ENCODE measurements at places on chromosomes 1 and 21. TPM values are rescaled to one million over a fixed set of nuclear protein-coding genes. Genes with fewer than 3 reads are reported as not detected.

Gene C1QTNF12
- total RNA-seq = 1.3 TPM

GRCh38 chr1:41632781-41633575 is 148.5 kb upstream of the EDN2 start:
- H3K4me3 ChIP-seq = no peak overlapping the region
- peaks cover 41% of the 10 kb centered on the region for H3K4me1 ChIP-seq
- peak overlapping the region; percentile 20 for H3K27ac ChIP-seq
- DNase-seq = peak; percentile 62
- no peaks in the 10 kb centered on the region for H3K27me3 ChIP-seq

- no peak for DNase-seq
- H3K4me1 ChIP-seq = peaks cover 22% of the 10 kb centered on the region
- H3K36me3 ChIP-seq = peaks cover 2% of the 10 kb centered on the region
- no peaks in the 10 kb centered on the region for H3K27me3 ChIP-seq
- H3K27ac ChIP-seq = no peak overlapping the region
Observed at GRCh38 chr1:208009706-208010444, 99.0 kb upstream of the CD34 start.

DNA sequence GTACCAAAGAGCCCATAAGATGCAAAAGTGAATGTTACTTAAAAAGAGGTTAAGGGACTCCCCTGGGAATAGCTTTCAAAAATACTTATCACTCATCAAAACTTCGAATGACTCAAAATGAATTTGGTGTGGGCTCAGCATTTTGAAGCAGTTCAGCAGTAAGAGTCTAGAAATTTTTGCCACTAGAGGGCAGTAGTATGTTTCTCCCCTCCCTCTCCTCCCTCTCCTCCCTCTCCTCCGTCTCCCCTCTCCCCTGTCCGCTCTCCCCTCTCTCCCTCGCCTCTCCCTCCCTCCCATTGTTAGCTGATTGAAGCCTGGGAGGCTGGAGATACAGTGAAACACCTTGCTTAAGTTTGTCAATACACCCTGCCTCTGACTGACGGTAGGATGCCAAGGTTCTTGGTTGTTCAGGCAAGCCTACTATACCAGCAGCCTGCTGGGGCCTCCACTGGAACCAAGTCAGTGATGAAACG is 70.8 kb upstream of the TENT5C start:
- no peaks in the 10 kb centered on the region for H3K36me3 ChIP-seq
- H3K4me1 ChIP-seq = no peaks in the 10 kb centered on the region
- H3K27me3 ChIP-seq = no peaks in the 10 kb centered on the region
- H3K4me3 ChIP-seq = no peak overlapping the region
- no peak overlapping the region for H3K27ac ChIP-seq

- no peak for DNase-seq
- no peak overlapping the region for H3K27ac ChIP-seq
- H3K4me1 ChIP-seq = peaks cover 6% of the 10 kb centered on the region
- H3K4me3 ChIP-seq = no peak overlapping the region
- H3K36me3 ChIP-seq = no peaks in the 10 kb centered on the region
Observed at GRCh38 chr1:171346881-171347280, 32.9 kb downstream of the FMO4 start.

DNA sequence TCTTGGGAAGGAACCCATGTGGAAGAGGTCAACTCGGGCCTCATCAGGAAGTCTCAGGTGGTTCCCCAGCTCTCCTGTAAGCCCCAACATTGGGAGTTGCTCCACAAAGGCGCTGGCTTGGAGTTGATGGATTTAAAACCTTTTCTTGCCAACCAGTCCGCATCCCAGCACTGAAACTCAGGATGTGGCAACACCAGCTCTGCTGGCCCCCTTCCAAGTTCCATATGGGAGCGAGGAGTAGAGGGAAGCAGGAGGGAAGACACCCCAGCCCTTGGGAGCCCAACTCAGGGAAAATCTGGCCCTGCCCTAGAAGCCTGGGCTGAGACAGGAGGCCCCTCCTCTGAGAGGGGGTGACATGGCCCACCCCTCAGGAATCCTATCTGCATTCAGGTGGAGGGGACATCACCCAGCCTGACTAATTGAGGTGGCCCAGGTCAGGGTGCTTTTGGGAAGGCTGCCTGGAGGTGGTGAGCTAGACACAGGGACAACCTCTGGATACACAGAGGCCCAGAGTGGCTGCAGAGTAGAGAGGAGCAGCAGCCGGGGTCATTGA is 33.1 kb upstream of the DMBX1 start:
- DNase-seq = no peak
- peaks cover 63% of the 10 kb centered on the region for H3K27me3 ChIP-seq
- peaks cover 2% of the 10 kb centered on the region for H3K36me3 ChIP-seq
- no peak overlapping the region for H3K27ac ChIP-seq
- no peaks in the 10 kb centered on the region for H3K4me1 ChIP-seq

Gene NBPF26
- 31.4 TPM for total RNA-seq

- H3K27me3 ChIP-seq = no peaks in the 10 kb centered on the region
- H3K4me1 ChIP-seq = peaks cover 49% of the 10 kb centered on the region
- no peaks in the 10 kb centered on the region for H3K36me3 ChIP-seq
- H3K27ac ChIP-seq = peak overlapping the region; percentile 94
- no peak for DNase-seq
Observed at GRCh38 chr21:43703035-43703880, 15.7 kb upstream of the PDXK start.

Gene SLC9C2
- not detected for total RNA-seq

Gene CASP9
- 9.7 TPM for total RNA-seq

Gene NR1I3
- total RNA-seq = not detected

- H3K36me3 ChIP-seq = no peaks in the 10 kb centered on the region
- DNase-seq = no peak
- H3K4me3 ChIP-seq = no peak overlapping the region
- peaks cover 5% of the 10 kb centered on the region for H3K27me3 ChIP-seq
Observed at GRCh38 chr21:41774467-41775148, 7.8 kb upstream of the RIPK4 start.
